ENCODE measurements at places on chromosomes 3 and 15. TPM values are rescaled to one million over a fixed set of nuclear protein-coding genes. Genes with fewer than 3 reads are reported as not detected.

ERICH6 gene
- not detected for polyA plus RNA-seq

DNA sequence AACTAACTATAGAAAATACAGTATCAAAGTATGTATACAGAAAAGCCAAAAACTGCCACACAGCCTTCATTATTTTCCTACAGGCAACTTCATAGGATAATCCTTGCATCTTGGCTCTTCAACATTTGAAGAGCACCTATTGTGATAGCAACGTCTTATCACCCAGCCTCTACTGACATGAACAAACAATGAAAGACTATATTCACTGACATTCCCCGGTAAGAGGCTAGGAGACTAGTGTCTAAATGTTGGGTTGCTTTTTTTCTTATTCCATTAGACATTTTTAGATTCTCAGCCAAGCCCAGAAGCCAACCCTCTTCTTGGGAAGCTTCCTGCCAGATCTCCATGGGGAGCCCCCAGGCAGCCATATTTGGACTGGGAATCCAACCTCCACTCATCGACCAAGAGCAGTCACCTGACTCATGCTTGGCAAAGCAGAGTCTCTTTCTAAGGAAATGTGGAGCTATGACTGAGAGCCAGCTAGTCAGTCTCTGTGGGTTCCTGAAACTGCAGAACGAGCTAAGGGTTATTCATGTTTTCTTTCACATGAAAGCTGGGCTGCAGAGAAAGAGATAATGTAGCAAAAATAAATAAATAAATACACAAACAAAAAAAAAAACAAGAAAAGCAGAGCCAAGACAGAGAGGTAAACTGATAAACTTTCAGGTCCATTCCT lies 227.5 kb downstream of the MAGI1 start:
- no peak for DNase-seq

DNA sequence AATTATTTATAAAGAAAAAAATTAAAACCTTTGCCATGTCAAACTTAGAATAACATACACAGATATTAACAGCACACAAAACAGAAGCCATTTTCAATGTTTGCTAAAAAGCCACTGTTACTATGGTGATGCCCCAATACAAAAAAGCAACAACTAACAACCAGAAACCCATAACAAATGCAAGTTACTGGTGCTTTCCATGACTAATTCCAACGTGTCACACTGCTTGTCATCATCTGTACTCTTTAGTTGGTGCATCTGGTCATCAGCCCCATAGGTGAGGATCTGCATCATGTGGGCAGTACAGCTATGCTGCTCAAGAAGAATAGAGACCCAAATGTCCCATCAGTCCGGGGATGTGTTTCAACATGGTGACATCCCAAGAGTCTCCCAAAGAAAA lies 52.8 kb downstream of the ATP8B4 start:
- no peak for DNase-seq

- no peak for DNase-seq
Measured at GRCh38 chr3:99172736-99173657, 271.5 kb upstream of the DCBLD2 start.

GRCh38 chr3:82178291-82178690 lies 416.8 kb upstream of the GBE1 start:
- DNase-seq: no peak

DNA sequence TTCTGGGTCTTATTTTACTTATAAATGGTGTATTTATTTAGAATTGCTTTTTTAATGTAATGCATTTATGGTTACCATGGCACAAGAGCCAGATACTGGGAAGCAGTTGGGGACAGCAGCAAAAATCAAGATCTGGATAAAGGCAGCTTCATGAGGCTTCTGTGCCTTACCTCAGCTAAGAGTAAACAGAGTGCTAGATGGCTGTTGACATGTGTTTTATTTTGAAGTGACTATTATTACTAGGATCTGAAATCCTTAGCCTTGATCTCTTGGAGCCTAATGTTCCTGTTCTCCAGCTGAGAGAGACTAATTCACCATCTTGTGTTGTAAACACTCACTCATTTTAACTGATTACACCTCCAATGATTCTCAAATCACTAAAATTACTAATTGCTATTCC lies 317.8 kb downstream of the LPP start:
- no peak for DNase-seq

GRCh38 chr3:81837071-81837593 lies 75.7 kb upstream of the GBE1 start:
- DNase-seq: no peak
